PC-3 (cell line): ENCODE measurements at places on chromosomes 4 and X.

GRCh38 chr4:165520086-165520485 lies 141.3 kb downstream of the CPE start:
- no peak for DNase-seq

- peak; percentile 90 for DNase-seq
Observed at GRCh38 chr4:54281054-54281766, 52.1 kb downstream of the PDGFRA start.

DNA sequence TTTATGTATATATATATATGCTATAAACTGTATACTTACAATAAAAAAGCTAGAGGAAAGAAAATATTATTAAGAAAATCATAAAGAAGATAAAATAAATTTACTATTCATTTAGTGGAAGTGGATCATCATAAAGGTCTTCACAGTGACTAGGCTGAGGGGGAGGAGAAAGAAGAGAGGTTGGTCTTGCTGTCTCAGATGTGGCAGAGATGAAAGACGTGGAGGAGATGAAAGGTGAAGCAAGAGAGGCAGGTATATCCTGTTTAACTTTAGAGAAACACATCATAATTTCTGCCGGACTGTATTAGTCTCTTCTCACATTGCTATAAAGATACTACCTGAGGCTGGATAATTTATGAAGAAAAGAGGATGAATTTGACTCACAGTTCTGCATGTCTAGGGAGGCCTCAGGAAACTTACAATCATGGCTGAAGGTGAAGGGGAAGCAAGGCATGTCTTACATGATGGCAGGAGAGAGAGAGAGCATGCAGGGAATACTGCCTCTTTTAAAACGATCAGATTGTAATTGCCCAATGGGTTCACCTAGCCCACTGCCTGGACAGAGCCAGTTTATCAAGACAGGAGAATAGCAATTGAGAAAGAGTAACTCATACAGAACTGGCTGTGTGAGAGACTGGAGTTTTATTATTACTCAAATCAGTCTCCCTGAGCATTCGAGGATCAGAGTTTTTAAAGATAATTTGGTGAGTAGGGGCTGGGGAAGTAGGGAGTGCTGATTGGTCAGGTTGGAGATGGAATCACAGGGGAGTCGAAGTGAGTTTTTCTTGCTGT lies 22.1 kb upstream of the RRAGB start:
- no peak for DNase-seq

GRCh38 chr4:6825403-6825802 lies 42.9 kb downstream of the KIAA0232 start:
- DNase-seq = no peak

DNA sequence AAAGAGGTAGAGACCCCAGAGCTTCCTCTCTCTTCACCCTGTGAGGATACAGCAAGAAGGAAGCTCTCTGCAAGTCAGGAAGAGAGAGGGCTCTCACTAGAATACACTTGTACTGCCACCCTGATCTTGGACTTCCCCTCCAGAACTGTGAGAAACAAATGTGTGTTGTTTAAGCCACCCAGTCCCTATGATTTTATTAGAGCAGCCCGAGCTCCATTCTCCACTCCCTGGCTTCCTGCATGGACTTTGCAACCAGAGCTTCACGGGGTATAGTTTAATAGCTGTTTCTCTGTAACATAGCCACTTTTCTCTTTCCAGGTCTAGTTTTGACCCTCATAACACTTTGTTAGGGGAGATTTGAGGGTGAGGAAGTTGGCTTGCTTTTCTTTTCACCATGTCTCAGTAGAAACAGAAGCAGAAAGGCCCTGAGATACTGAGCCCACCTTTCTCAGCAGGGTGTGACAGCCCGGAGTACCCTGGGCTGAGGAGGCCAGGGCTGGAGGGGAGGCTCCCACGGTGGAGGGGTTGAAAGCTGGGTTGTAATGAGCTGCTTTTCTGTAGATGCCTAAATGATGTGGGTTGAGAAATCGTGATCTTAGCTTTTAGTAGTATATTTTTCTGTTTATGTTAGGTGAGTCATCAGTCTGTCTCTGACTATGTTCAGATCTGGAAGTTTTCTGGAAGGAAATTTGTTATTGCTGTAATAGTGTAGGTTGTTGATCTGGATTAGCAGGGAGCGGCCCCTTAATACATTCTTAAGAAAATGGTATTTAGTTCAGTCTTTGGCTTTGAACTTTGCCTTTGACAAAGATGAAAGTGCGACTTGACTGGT lies 118.6 kb downstream of the PTTG2 start:
- DNase-seq = peak; percentile 59

GRCh38 chr4:156901871-156902270 lies 69.7 kb downstream of the PDGFC start:
- DNase-seq = peak; percentile 4

DNA sequence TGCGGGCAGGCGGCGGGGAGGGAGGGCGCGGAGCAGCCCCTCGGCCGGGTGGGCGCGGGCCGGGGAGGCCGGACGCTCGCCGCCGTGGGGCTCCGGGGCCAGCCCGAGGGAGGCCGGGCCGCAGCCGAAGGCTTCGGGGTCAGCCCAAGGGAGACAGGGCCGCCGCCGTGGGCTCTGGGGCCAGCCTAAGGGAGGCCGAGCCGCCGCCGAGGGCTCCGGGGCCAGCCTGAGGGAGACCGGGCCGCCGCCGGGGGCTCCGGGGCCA lies 251 bp downstream of the KIAA0232 start:
- no peak for DNase-seq

GRCh38 chr4:127622921-127623796 lies 9.6 kb upstream of the INTU start:
- DNase-seq = no peak

GRCh38 chr4:188008377-188008776 lies 12.8 kb downstream of the ZFP42 start:
- peak; percentile 72 for DNase-seq

DNA sequence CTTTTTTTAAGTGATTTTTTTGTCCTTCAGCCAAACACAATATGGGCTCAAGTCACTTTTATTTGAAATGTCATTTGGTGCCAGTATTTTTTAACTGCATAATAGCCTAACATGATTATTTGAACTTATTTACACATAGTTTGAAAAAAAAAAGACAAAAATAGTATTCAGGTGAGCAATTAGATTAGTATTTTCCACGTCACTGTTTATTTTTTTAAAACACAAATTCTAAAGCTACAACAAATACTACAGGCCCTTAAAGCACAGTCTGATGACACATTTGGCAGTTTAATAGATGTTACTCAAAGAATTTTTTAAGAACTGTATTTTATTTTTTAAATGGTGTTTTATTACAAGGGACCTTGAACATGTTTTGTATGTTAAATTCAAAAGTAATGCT lies 62.1 kb downstream of the EDNRA start:
- DNase-seq = peak; percentile 61

- DNase-seq = peak; percentile 87
Observed at GRCh38 chrX:118702741-118703140, 24.7 kb upstream of the IL13RA1 start.

GRCh38 chr4:83561381-83561780 lies 25.5 kb downstream of the GPAT3 start:
- DNase-seq = peak; percentile 75

DNA sequence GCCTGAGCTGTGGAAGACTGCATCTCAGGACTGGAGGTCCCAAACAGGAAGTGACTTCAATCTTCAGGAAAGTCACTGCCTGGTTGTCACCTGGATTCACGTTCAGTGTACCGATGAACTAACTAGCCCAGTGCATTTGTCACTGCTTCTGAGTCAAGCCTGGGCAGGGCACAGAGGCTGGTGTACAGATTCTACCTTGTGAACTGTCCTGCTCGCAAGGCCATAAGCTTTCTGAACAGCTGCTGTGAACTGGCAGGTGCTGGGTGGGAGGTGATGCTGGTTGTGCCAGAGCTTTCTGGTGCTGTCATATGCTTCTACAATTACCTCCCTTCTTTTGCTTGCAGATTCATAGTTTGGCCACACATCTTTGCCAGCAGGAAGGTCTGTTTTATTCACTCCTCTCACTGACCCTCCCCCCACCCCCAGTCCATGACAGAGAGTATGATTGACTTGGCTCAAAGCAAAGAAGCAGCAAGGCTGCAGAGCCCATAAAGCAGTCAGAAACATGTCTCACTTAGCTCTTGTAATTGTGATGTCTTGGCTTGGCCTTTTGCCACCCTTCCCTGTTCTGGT lies 40.5 kb downstream of the ZCCHC12 start:
- DNase-seq = peak; percentile 38

DNA sequence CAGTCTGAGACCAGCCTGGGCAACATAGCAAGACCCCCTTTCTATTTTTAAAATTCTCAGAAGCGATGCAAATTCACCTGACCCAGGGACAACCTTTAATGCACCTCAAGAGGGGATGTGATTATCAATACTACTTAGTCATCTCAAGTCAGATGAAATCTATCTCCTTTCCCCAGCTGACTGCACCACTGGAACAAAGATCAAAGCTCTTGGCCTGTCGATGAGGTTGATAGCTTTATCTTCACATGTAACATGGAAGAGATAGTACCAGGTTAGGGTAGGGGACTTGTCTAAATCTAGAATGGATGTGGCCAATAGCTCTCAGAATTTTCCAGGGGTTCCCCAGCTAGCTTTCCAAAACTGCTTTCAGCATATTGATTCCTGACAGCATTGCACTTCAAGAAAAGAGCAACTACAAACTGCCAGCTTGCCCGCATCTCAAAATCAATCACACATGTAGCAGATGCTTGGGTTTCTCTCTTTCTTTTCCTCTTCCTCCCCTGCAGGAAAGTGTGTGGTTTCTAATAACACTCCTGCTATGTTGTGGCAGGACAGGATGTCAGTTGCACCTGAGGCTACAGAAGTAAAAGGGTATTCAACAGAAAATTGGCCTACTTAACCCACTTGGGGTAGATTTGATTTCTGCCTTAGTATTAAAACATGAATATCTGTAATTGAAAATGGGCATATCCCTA lies 12.2 kb upstream of the TMEM164 start:
- DNase-seq = no peak

DNA sequence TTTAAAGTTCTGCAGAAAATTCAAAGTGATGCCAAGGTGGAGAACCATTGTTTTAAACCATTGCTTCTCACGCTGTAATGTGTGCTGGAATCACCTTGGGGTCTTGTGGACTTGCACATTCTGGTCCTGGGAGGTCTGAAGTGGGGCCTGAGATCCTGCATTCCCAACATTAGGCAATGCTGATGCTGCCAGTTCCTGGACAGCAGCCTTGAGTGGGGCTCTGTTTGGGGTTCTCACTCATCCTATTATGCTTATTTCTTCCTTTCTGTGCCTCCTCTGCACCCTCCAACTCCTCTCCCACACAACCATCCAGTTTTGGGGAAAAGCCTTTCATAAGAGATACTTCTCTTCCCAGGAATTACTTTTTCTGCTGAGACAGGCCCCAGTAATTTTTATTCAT lies 44.2 kb upstream of the RASSF6 start:
- no peak for DNase-seq
